ENCODE measurements at places on chromosomes 7 and 10.

DNA sequence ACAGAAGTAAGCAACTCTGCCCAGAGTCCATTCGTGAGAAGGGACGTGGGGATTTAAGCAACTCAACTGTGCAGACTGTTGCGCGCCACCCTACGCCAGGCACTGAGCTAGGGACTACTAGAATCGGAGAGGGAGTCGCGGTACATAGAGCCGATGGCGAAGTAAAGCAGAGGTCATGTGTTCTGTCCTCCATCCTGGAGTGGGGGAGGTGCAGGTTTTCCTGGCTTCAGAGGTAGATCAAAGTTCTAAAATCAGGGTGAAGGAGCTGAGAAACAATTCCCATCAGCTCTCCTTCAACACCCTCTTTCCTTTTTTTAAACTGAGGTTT is 23.2 kb downstream of the SLC35G1 start:
- no peaks in the 10 kb centered on the region for H3K36me3 ChIP-seq
- no peak for DNase-seq
- H3K27me3 ChIP-seq: no peaks in the 10 kb centered on the region
- peak overlapping the region; percentile 79 for H3K27ac ChIP-seq

DNA sequence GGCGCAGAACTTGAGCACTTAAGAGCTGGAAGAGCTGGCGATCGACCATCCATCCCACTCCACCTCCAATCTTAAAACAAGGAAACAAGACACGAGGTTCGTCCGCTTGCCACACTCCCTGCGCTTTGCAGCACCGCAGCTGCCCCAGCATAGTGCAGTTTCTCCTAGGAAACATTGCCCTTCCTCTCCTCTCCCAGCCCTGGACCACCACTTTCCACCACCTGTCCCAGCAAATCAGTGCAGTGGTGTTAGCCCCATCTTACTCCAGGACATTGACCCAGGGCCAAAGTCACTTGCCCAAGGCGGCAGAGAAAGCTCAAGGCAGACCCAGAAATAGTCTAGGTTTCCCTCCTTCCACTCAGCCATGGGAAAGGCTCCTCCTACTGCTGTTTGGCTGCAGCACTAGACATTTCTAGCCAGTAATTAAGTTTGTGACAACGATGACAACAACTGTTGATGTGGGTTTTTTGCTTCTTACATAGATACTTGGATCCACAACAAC is 1.5 kb upstream of the PARD3 start:
- DNase-seq: no peak
- H3K4me3 ChIP-seq: peak overlapping the region; percentile 87
- H3K36me3 ChIP-seq: no peaks in the 10 kb centered on the region
- H3K4me1 ChIP-seq: peaks cover 32% of the 10 kb centered on the region
- peak overlapping the region; percentile 93 for H3K27ac ChIP-seq

- H3K27me3 ChIP-seq: peaks cover 3% of the 10 kb centered on the region
- no peaks in the 10 kb centered on the region for H3K36me3 ChIP-seq
- no peak for DNase-seq
These were observed 83.2 kb downstream of the SLC16A9 start for GRCh38 chr10:59626523-59626869.

- H3K36me3 ChIP-seq: no peaks in the 10 kb centered on the region
- no peak for DNase-seq
- H3K27ac ChIP-seq: no peak overlapping the region
- peaks cover 2% of the 10 kb centered on the region for H3K27me3 ChIP-seq
- H3K4me1 ChIP-seq: peaks cover 22% of the 10 kb centered on the region
These were observed 37.0 kb downstream of the CPVL start for GRCh38 chr7:29109358-29109757.

DNA sequence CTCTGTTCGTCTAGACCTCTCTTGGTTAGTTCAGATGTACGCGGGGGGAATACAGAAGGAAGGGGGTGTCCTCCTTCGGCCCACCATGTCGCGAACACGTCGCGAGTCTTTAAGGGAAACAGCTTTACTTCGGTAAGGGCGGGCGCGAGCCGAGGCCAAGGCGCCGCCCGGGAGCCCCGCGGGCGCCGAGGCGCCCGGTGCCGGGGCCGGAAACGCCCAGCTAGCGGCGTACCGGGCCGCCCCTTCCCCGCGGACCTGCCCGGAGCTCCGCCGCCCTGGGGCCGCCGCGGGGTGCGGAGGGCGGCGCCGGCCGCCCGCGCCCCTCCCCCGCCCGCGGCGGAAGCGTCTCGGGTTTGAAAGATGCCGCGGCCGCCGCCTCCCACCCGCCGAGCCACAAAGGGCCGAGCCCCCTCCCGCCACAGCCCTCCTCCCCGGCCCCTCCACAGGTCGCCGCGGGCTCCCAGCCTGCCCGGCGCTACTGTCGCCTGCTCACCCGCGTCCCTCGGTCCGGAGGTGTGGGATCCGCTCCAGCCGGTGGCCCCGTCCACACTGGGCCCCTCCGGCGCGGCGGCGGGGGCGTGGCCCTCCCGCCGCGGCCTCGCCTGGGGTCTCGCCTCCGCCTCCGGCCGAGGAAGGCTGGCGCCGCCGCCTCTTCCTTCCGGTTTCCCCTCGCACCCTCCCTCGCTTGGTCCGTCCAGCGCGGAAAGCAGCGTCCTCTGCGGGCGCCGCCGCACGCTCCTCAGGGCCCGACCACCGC is at the start of gene KBTBD2:
KBTBD2 (minus strand) TSS at position 718 of the 757 bp plus-strand sequence. CDS start 12,156 bp downstream, outside the sequence.
- peak within 1 kb of the TSS; percentile 95 for H3K4me3 ChIP-seq
- H3K4me1 ChIP-seq: peaks cover 59% of the 10 kb centered on the region
- peak; percentile 76 for DNase-seq
- no peaks in the 10 kb centered on the region for H3K27me3 ChIP-seq
- H3K36me3 ChIP-seq: no peaks in the 10 kb centered on the region
- peak within 1 kb of the TSS; percentile 97 for H3K27ac ChIP-seq

DNA sequence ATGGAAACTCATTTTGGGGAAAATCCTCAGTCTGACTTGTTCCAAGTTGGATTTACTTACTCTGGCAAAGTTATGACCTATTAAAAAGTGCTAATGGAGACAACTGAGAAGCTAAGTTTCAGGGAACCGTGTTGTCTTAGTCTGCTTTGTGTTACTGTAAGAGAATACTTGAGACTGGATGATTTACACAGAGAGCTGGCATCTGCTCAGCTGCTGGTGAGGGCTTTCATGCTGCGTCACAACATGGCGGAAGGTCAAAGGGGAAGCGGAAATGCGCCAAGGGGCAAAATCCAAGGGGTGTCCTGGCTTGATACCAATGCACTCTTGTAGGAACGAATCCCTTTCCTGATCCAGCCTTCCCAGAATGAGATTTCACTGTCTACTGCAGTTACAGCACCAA is 46.4 kb downstream of the MTURN start:
- H3K27me3 ChIP-seq: no peaks in the 10 kb centered on the region
- DNase-seq: no peak
- no peaks in the 10 kb centered on the region for H3K4me1 ChIP-seq

All from mesothelial cell of epicardium (in vitro differentiated cells).